Foreskin keratinocyte (primary cell): ENCODE measurements at places on chromosomes 7 and 10. TPM values are rescaled to one million over a fixed set of nuclear protein-coding genes. Genes with fewer than 3 reads are reported as not detected.

DNA sequence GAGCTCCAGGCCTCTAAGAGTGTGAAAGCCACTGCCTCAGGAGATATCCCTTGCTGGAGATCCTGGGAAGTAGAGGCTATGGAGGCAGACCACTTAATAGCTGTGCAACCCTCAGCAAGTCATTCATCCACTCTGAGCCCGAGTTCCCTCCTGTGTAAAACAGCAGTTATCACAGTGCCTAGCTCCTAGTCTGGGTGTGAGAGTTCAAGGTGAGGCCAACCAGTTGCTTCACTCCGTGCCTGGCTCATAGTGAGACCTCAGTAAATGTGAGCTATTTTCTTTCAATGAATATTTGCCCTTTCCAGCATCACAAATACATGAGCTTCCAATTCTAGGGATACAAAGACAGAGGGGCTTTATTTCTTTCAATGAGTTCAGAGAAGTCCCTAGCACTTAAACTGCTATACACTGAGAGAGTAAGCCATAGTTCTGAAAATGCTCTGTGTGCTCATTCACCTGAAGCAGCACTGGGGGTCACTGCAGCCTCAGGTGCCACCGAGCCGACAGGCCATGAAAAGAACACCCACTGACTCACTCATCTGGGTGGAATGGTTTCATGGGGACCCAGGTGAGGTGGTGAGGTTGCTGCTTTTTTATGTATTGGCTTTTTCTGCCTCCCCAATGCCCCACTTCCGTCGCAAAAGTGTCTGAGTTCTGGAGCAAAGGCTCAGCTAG lies 259.8 kb downstream of the KCNMA1 start:
- no peak for DNase-seq

GRCh38 chr10:103487410-103487708 lies 6.1 kb upstream of the NEURL1 start:
- DNase-seq = no peak

MYL10 gene
- not detected in 2 replicates for polyA plus RNA-seq

TYW1B gene
- polyA plus RNA-seq = 0.41 and 0.50 TPM in 2 replicates

ARMC3 gene
- not detected in 2 replicates for polyA plus RNA-seq

TDRD1 gene
- 0.03 TPM in 1 of 2 replicates, not detected in the other for polyA plus RNA-seq
